NCI-H446 (cell line): ENCODE measurements at places on chromosomes 7 and 10.

DNA sequence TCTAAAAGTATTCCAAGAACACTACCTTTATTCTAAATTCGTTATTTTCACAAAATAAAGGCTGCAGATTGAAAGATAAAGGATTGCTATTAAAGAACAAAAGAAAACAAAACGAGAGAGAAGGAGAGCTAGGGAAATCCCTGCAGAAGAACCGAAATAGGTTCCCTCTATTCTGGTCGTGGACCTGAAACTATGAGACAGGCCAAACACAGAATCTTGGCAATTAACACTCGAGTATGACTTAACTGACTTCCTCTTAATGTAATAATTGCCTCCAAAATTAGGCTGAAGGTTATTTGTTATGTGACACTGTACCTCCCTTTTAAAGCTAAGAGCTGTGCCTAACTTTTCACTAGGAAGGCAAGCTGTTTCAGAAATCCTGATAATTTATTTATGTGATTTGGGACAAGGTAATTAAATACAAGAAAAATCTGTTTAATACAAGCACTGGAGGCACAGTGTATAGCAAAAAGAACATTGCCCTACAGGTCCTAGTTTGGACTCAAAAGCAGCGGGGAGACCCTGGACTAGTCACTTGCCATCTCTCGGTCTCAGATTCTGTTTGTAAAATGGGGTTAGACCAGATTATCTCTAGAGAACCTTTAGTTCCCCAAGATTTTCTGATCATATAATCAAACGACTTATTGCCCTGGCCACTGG, 11.6 kb downstream of the NAMPT start:
- no peak for DNase-seq

DNA sequence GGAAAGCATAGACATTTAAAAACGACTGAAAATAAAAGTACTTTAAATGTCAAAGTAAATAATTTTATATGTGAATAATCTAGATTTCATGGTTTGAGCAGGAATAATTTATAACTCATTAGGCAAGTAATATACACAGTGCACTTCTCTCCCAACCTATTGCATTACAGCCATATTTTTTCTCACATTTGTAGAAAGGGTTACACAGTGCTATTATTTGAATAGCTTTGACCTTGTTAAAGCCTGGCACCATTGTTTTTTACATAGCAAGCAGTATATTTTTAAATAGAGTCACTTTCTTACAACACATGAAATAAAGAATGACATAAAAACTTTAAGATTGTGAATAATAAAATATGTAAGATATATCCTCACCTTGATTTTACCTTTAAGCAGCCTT, 969 bp downstream of the PPP1R3A start:
- DNase-seq: no peak

GRCh38 chr7:99920149-99920548, 819 bp upstream of the TRIM4 start:
- no peak for DNase-seq

DNA sequence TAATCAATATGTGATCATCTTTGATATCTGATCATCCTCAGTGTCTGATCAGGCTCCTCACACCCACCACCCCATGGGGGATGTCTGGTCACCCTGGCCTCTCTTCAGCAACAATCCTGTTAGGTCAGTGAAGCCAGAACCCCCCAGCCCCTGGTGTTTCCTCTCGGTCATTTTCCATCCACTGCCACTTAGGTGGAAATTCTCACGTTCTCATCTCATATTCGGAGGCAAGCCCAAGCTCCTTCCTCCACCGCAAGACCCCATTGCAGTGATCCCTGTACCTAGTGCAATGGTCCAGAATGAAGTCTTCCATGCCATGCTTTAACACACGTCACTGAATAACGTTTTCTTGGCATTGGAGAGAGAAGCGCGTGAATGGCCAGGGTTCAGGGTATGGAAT, 103.0 kb upstream of the DNAAF5 start:
- no peak for DNase-seq

DNA sequence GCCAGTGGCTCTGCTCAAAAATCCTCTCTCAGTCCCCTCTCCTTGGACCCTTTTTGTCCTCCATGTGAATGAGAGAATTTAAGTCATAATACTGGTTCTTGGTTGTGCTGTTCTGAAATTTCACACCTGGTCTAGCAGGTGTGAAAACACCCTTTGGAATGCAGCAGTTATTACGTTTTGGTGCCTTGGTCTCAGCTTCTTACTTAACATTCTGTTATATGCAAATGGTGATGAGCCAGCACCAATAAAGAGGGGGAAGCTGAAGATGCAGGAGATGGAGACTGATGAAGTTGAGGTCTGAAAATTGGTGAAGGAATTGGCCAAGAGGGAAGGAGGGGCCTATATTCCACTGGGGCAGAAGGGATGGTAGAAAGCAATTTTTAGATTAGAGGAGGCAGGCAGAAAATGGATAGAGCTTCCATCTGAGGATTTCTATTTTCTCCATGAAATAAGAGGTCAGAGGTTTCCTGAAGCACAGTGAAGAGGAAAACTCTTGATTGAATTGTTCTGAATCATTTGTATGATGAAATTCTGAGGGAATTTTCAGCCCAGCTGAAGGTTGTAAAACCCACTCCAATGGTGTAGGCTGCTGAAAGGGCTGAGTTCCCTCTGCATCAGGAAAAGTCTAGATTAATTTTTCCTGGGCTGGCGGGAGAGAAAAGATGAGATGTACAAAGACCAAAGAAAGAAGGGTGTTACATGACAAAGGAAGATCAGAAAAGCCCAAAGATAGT, 94.0 kb upstream of the FAM180A start:
- DNase-seq: no peak

DNA sequence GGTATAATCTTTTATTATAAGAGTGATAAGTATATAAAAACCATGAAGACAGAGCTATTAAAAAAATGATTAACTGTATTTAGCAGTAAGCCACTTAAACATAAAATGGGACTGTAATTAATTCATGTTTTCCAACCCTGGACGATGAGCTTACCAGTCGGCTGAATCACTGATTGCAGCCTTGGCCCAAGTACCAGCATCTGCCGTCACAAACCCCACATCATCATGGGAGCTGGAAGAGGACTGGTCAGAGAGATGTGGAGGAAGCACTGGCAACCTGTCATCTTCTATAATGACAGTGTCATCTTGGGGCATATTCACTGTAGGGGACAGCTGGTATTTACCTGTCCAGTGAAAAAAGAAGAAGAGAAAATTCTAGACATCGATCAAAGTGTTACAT, 473.6 kb downstream of the PARD3 start:
- no peak for DNase-seq

- no peak for DNase-seq
These were observed 87.4 kb downstream of the ZNF467 start for GRCh38 chr7:149686011-149686410.

DNA sequence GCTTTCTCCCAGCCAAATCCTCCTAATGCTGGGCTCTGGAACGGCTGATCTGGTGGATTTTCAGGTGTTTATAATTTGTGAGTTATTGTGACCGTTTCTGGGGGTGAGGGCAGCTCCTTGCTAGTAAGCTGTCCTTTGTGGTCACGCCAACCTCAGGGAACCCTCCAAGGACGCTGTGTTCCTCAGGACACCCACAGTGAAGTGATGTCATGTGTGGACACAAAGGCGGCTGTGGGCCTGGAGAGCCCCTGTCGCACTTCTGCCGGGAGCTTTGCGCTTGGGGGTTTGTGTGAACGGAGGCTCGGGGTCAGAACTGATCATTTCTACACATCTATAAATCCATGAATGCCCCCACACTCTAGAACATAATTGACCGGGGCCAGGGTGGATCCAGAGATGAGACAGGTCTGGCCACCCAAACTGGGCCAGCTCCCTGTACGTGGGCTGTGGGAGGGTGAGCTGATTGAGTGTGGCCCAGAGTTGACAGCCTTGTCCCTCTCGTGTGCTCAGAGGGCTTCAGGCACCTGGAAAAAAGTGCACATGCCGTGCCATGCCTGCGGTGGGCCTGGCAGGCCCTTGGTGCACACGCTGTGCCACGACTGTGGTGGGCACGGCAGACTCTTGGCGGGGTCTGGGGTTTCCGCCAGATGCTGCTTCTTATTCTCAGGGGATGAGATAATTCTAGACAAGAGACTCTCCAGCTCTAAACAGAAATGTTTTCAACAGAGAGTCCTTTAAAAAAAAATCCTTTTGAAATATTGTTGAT, 130.2 kb downstream of the VIPR2 start:
- no peak for DNase-seq
